ENCODE measurements at places on chromosomes 5 and 9.

DNA sequence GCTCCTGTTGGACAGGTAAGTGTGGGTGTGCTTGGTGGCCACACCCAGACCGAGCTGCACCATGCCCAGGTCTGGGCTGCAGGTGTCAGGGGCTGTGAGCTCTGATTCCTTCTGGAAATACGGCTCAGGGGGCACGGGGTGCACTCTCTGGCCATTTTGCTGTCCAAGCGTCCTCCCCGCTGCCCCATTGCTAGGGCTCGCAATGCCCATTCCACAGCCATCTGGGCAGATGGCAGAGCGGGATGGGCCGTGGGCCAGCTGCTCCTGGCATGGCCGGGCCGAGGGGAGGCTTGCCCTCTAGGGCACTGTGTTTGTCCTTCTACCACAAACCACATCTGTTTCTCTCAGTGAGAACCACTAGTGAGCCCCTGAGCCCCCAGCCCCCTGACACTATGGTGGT, 67.9 kb upstream of the RXRA start:
- no peak for DNase-seq

GRCh38 chr9:137107312-137107921, 7.1 kb downstream of the DPP7 start:
- no peak for DNase-seq

DNA sequence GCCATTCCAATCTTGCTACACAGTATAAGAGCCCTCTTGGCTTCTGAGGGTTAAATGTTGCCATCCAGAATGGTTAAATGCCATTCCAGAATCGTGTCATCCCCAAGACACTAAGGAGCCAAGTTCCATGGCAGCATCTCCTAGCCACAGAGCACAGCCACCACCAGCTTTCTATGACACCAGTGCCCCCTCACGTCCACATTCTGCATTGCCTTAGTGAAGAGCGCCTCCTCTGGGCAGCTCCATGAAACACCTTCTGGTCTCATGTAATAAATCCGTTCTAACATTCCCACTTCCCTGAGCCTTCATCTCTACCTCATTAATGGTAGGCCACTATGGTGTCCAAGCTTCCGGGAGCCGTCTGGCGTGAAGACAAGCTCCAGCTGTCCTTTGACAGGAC, 12.4 kb downstream of the CBY3 start:
- DNase-seq = peak; percentile 48

DNA sequence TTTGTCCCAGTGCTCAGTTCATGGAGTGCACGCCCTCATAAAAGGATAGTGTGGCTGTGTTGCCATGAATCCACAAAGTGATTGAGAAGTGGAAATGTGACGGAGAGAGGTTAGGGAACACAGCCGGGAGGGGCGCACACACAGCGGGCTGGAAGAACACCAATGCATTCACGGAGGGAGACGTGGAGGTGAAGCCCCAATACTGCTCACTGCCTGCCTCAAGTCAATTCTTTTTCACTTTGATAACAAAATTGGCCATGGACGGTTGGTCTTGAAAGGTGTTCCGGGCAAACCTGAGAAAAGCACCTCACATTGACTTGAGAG, 424.1 kb downstream of the MED10 start:
- DNase-seq = no peak

GRCh38 chr5:154683101-154683880, 71.9 kb upstream of the LARP1 start:
- DNase-seq = no peak

DNA sequence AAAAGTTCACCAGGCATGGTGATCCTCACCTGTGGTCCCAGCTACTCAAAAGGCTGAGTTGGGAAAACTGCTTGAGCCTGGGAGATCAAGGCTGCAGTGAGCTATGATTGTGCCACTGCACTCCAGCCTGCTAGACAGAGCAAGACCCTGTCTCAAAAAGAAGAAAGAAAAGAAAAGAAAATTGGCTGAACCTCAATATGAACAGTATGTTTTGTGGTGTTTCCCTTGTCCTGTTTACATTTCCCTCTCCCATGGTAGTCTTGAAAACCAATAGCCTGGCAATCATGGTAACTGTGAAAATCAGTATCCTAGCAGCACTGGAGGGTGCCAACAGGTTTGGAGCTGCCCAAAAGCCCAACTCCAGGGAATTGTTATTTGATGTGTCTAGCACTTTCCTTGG, 174.1 kb upstream of the NR4A3 start:
- no peak for DNase-seq

- no peak for DNase-seq
Measured at GRCh38 chr5:82278711-82279370, 687 bp upstream of the RPS23 start.

DNA sequence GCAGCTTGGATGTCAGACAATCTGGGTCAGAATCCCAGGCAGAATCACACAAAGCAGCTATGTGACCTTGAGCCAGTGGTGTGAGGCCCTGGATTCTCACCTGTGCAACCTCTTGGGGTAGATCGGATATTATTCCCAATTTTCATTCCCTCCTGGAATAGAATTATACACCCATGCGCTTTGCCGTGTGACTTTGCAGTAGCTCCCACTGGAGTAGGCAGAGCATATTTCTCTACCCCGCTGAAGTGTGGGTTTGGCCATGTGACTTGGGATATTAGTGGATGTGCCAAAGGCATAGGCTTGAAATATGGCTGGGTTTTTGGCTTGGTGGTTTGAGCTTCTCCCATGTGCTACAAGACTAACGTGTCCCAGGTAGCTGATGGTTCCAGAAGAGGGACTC, 35.5 kb upstream of the IER5L start:
- no peak for DNase-seq

DNA sequence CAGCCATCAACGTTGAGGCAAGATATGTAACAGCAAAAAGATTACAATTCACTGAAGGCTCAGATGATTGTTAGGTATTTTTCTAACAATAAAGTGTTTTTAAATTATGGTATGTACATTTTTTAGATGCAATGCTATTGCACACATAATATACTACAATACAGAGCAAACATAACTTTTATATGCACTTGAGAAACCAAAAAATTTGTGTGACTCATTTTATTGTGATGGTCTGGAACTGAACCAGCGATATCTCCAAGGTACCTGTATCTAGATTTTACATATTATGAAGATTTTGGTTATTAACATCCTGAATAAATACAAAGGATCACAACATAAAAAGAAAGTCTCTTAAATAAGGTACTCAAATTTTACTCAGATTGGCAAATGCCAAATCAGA, 41.3 kb downstream of the TBCA start:
- no peak for DNase-seq

DNA sequence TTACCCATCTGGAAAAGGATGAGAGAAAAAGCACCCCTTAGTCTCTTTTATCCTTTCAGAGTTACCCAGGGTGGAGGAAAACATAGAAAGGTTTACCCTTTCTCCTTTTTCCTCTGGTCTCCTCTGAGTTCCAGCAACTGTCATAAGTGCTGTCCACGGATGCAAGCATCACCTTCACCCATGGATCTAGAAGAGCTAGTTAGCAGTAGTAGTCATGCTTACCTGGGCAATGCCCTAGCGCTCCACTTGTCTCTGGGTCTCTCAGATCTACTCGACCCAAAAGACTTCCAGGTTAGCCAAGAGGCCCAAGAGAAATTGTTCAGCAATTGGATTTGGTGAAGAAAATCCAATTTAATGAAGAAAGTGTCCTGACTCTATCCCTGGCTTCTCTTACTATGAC, 656.2 kb upstream of the PTPRD start:
- DNase-seq = no peak

GRCh38 chr9:133420392-133420827, 1.8 kb upstream of the ADAMTS13 start:
- DNase-seq = no peak

- DNase-seq = no peak
Measured at GRCh38 chr9:77597057-77597456, 51.1 kb downstream of the GNA14 start.

DNA sequence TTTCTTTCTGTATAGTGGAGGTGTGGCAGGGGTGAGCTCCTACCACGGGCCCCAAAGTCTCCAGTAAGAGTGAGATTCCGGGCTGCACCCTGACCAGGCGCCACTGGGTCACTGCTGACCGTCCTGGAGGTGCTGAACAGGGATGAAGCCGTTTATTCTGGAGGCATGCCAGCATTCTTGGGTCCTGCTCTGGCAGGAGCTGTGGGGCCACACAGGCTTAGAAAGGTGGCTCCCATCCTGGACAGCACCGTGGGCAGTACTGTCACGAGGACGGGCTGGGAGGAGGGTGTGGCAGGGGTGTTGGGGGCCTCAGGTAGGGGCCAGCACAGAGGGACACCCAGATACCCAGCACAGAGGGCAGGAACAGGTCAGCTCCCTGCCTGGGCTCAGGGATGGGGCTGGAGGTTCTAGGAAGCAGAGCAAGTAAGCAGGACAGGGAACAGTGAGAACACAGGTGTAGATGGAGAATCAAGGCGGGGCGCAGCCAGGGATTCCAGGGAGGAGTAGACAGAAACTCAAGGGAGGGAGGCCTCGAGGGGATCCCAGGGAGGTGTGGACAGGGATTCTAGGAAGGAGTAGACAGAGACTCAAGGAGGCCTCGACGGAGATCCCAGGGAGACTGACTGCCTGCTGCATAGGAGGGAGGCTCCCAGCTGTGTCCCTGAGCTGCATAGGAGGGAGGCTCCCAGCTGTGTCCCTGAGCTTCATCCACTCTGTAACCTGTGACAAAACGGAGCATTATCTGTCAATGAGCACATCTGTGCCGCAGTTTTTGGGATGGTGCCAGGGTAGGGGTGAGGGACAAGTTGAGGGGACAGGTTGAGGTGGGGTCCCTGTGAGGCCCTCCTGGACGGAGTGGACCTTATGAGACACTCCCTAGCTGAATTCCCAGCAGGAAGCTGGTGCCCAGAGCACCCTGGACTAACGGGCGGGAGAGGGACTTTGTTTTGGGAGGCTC, 1.1 kb upstream of the PLEKHG4B start:
- DNase-seq = no peak

- no peak for DNase-seq
Measured at GRCh38 chr9:107780960-107781359, 291.4 kb upstream of the KLF4 start.

DNA sequence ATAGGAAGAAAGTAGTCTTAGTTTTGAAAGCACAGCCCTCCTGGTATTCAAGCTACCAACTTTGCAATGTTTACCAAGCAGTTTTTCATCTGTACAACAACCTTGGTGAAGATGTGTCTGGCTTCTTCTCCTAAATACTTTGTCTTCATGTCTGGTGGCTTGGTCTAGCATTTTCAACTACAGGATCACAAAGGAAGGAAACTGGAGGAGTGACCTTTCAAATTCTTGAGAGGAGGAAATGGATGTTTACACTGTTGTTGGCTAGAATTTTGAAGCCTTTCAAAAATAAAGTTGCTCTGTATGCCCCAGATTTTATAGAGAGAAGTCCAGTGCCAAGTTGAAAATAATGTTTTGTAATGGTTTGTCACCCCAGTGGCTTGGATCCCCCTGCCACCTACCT, 16.3 kb downstream of the PAM start:
- DNase-seq = peak; percentile 42

DNA sequence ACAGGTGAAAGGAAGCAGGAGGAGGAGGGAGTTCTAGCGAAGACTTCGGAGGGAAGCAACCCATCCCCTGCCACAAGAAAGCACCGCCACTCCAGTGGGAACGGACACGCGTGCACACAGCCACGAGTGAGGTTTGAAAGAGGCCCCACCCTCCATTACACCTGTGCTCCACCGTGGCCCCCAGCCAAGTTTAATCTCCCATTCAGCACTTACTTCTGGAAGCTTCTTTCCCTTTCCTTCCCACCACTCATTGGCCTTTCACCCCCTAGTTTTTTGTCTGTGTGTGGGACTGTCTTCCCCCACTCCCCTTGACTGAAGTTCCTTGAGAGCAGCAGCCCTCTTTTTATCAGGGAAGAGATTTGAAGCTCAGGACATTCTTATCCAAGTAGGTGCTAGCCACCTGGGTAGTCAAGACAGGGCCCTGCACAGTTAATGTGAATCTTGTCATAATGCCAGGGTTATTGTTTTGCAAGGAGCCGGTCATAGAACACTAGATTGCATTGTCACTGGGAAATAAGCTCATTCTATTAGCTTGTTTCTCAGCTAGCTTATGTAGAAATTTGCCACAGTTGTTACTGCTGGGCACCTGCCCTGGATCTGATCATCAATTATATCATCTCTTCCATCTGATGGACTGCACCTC, 256.0 kb downstream of the DOCK8 start:
- peak; percentile 1 for DNase-seq

DNA sequence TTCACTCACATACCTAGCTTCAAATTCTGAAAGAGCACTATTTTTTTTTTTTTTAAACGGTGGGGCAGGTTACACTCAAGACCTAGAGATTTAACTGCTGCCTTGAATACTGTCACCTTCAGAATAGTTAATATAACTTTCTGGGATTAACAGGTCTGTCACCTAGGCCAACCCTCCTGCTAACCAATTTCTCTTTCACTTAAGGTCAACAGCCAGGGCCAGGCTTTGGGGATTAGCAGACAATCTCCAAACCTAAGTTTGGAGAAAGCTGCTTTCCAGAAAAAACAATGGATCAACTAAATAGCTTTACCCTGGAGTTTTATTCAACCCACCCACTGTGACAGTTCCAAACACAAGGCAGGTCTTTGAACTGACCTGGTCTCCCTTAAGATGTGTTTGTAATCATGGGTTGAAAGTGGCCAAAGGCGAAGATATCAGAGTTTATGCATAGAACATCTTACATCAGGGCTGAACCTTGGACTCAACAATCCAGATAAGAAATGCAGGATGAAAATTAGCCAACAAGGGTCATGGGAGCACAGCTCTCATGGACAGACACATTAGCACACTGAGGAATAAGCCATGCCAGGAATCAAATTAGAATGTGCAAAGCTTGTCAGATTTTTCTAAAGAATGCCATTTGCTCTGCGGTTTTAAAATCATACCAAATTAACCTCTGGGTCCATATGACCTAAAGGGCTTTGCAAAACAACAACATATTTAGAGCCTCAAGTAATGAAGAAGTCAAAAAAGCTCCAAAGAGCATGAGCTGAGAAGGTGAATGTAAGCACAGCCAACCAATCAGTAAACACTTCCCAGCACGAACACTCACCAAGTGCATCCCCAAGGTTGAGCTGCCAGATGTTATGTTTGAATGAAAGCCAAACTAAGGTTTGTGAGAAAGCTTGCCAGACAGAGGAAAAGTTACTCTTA, 538.5 kb upstream of the DMAC1 start:
- no peak for DNase-seq

DNA sequence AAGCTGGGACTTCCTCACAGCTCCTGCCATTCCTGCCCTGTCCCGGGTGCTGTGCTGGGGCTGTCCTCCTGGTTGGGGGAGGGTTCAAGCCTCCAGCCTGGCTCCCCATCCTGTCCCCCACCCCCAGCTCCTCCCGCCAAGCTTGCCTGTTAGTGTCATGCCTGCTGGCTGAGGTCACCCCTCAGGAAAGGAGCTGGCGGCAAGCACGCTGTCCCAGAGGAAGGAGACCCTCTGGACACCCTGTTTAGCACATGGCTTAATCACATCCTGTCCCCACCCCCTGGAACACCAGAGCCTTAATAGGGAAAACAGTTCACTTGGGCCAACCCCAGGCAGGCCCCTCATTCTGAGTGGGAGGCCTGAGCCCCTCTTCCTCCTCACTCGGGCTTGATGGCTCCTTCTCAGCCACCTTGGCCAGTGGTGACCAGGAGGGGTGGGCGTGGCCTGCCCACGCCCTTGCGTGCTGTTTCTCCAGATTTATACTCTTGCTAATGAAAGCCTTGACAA, 9.2 kb upstream of the PHYHD1 start:
- DNase-seq = peak; percentile 98

- DNase-seq = no peak
Measured at GRCh38 chr5:32439086-32439642, 5.4 kb downstream of the ZFR start.
